Bronchial smooth muscle cell (primary cell): ENCODE measurements at places on chromosomes 6 and 20. TPM values are rescaled to one million over a fixed set of nuclear protein-coding genes. Genes with fewer than 3 reads are reported as not detected.

LY6G6F gene
- not detected in 2 replicates for total RNA-seq

STX11 gene
- total RNA-seq = 0.32 TPM in 1 of 2 replicates, not detected in the other

IRAK1BP1 gene
- total RNA-seq = 3.0 and 3.3 TPM in 2 replicates

PRPF6 gene
- 65.7 and 90.4 TPM in 2 replicates for total RNA-seq

SENP6 gene
- 33.5 and 50.9 TPM in 2 replicates for total RNA-seq

KATNA1 gene
- total RNA-seq = 32.9 and 41.8 TPM in 2 replicates

OPRL1 gene
- total RNA-seq = 2.2 and 3.5 TPM in 2 replicates

ZNF343 gene
- total RNA-seq = 11.1 and 12.3 TPM in 2 replicates

LTB gene
- total RNA-seq = not detected in 2 replicates

RUNX2 gene
- total RNA-seq = 0.52 and 1.3 TPM in 2 replicates
